ENCODE measurements at places on chromosomes 6 and 20.

DNA sequence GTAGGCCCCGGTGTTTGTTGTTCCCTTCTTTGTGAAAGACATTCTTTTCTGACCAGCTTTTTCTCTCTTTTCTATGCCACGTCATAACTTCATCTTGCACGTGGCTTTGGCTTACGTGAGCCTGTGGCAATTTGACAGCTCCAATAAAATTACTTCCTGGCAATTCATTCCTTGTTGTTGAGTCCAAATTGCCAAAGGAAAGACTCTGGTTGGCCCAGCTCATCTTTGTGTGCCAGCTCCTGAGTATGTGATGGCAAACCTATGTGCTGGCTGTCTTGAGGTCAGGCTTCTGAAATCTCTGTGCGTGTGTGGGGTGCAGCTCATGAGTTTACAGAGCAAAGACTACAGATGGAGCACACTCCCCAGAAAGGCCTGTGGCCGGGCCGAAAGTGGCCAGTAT, 272.5 kb upstream of the SGK1 start:
- DNase-seq, result no peak

DNA sequence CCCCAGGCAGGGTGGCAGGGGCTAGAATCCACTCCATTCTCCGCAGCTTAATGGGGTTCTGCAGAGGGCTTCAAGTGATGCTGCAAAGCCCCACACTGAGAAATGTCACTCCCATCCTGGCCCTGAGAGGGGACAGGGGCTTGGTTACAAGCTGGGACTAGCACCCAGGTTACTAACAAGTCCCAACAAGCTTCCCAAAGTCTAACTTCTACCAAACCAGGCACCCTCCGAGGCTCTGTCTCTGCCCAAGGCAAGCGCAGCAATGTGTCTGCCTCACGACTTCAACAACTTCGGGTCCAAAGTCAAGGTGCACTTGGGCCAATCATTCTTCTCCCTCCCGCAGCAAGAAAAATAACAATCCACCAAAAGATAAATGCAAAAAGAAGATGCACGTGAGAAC, 45.6 kb downstream of the NFATC2 start:
- no peak for DNase-seq

GRCh38 chr6:133288662-133289061, 47.5 kb downstream of the EYA4 start:
- DNase-seq, result no peak

DNA sequence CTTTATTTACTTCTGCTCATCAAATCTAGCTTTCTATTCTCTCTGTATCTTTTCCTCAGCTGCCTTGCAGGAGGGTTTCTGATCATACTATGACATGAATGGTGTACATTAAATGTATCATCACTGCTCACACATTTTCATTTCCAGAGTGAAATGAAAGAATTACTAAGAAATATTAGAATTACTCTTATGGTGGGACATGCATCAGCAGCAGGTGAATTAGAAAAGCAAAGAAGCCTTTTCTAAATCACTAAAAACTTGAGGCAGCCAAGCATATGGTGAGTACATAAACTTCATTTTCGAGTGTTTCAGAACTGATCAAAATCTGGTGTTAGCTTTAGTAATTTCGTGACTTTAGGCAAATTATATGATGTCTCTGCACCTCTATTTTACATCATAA, 23.6 kb downstream of the IL17A start:
- no peak for DNase-seq

- DNase-seq, result no peak
Observed at GRCh38 chr6:63533026-63533425, 39.3 kb upstream of the LOC128125822 start.

GRCh38 chr6:110814102-110815014, 911 bp downstream of the CDK19 start:
- peak; percentile 84 for DNase-seq

DNA sequence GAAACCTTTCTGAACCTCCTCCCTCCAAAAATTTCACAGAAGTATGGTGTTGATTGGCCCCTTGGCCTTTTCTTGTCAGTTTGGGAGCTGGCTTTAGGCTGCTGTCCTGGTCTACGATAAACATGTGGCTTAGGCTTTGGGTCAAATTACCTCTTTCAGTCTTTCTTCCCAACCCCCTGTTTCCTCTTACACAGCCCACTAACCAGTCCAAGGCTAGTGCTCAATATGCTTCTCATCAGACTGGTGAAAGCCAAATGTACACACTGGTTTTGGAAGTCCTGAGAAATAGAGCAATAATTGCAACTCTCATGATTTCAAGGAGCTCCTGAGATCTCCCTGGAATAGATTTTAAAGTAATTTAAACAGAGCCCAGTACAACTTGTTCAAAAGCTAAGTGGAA, 933.7 kb upstream of the GJE1 start:
- no peak for DNase-seq

- DNase-seq, result no peak
Observed at GRCh38 chr20:24465159-24465558, 4.3 kb upstream of the SYNDIG1 start.

- no peak for DNase-seq
Observed at GRCh38 chr20:62339647-62340062, 27.5 kb downstream of the LAMA5 start.

DNA sequence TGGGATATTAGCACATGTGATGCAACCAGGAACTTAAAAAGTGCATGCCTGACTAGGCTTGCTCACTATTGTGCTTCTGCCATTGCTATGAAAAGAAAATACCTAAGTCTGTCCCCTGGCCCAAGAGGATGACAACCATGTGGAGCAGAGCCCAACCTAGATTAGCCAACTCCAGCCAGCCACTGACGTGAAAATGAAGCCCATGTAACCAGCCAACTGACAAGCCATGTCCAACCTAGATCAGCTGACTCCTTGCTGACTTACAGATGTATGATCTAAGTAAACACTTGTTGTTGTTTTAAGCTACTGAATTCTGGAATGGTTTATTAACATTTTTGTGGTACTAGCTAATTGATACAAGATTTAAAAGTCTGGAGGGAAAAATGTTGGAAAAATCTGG, 47.5 kb downstream of the PIGU start:
- DNase-seq, result no peak

DNA sequence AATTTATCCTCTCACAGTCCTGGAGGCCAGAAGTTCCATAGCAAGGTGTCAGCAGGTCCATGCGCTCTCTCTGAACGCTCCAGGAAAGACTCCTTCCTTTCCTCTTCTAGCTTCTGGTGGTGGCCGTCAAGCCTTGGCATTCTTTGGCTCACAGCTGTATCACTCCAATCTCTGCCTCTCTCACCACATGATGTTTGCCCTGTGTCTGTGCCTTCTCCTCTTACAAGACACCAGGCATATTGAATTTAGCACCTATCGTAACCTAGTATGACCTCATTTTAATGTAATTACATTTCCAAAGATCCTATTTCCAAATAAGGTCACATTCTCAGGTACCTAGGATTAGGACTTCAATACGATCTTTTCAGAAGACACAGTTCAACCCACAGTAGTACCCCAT, 428.5 kb downstream of the CD83 start:
- no peak for DNase-seq

DNA sequence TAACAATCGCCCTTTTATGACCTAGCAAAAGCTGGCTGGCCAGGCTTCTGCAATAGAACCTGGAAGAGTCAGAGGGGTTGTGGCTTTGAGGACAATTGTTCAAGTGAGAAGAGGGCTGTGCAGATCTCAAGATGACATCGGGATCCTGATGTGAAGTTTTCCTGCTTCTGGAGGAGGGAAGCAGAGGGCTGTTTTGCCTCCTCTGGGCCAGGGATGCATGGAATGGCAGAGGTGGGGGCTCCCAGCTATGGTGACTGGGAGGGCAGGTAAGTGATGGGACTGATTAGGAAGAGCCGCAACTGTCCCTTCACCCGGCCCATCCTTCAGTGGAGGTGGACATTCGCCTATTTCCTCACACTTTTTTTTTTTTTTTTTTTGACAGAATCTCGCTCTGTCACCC, 43.4 kb upstream of the BLCAP start:
- DNase-seq, result no peak

- peak; percentile 47 for DNase-seq
Observed at GRCh38 chr6:70673601-70674000, 5.9 kb downstream of the SMAP1 start.

DNA sequence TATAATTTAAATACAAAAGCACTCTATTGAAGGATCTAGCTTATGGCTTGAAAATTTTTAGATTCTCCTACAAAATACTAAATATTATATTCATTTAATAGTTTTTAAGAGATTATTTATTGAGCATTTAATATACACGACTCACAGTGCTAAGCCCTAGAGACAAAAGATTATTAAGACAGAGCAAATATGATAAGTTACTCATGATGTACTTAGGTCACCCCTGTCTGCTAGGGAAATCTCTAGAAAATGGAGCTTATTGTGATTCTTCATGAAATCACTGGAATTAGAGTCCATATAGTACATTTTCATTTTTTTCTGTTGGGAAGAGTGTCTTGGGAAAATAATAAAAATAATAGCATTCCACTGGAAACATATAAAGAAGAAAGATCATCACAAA, 37.8 kb downstream of the BEND6 start:
- DNase-seq, result no peak

DNA sequence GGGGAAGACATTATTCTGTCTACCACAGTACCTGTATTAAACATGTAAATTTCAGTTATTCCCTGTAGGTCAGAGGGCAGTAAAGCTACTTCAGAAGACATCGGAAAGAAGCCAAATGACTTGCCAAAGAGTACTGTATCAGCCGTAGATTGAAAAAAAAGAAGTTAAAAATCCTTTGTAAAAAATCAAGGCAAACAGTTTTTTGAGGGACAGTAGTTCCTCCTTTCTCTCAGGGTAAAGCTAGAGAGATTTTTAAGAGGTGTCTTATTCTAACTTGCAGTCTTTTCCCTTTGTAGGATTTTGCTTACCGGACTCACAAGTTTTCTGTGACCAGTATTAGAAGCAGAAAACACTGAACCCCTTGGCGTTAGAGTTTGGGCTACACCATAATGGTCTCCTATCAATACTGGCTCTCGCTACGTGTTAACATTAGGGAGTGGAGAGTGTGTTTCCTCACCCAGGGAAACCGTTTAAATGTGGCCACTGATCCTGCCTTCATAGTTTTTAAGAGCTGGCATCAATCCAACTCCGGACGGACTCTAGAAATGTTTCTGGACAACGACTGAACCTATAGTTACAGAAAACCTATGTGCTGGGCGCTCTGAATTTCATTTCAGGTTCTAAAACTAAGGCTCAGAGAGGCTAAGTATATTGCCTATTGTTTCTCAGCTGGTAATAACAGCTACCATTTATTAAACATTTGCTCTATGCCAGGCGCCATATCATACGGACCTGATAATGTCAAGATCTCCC, 1.3 kb upstream of the ASXL1 start:
- DNase-seq, result peak; percentile 43

- DNase-seq, result no peak
Observed at GRCh38 chr20:56809668-56810067, 180.6 kb downstream of the TFAP2C start.

GRCh38 chr6:34657307-34657978, 39.1 kb downstream of the ILRUN start:
- DNase-seq, result peak; percentile 55

DNA sequence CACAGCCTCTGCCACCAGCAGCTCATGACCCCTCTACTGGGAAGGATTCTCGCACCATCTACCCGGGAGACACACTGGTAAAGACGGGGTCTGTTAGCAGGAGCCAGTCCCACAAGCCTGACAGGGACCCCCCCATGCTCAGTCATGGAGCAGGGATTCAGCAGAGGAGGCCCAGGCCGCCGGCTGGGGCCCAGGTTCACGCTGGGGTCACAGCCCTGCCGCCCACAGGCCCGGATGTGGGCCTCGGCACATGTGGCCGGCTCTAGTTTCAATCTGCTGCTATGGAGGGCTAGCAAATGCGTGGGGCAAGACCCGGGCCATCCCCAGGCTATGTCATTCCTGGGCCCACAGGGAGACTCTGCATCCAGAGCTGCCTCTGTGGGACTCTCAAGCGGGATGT, 25.1 kb downstream of the PXDC1 start:
- DNase-seq, result no peak

DNA sequence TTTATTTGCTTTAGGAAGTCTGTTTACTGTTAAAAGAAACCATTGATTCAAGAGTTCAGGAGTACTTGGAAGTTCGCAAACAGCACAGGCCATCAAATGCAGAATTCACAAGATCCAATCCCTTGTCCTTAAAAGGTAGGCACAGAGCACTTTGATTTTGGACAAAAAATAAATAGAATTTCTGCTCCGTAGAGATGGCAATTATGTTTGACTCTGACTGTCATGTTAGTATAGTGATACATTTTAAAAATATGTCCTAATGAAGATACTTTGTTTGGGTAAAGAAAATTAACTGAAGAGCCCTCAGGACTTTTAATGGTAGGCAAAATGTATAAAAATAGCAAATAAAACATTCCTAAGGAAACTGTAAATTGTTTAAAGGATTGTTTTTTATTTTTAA, 113.1 kb downstream of the JAG1 start:
- no peak for DNase-seq

- DNase-seq, result peak; percentile 47
Observed at GRCh38 chr6:35581633-35582032, 68.9 kb upstream of the TULP1 start.

DNA sequence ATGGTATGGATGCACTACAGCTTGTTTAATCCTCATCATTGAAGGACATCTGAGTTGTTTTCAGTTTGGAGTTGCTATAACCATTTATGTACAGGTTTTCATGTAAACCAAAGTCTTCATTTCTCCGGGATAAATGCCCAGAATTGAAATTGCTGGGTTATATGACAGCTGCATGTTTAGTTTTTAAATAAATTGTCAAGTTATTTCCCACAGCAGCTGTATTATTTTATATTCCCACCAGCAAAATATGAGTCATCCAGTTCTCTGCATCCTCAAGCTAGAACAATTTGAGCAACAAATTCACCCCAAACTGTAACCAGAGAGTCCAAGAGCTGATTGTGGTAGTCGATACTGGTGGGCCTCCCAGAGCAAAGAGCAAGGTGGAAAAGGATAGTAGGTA, 161.0 kb upstream of the PRND start:
- no peak for DNase-seq

- no peak for DNase-seq
Observed at GRCh38 chr20:18999086-18999485, 185.5 kb downstream of the SCP2D1 start.

GRCh38 chr6:132443206-132443605, 41.9 kb upstream of the MOXD1 start:
- DNase-seq, result no peak

DNA sequence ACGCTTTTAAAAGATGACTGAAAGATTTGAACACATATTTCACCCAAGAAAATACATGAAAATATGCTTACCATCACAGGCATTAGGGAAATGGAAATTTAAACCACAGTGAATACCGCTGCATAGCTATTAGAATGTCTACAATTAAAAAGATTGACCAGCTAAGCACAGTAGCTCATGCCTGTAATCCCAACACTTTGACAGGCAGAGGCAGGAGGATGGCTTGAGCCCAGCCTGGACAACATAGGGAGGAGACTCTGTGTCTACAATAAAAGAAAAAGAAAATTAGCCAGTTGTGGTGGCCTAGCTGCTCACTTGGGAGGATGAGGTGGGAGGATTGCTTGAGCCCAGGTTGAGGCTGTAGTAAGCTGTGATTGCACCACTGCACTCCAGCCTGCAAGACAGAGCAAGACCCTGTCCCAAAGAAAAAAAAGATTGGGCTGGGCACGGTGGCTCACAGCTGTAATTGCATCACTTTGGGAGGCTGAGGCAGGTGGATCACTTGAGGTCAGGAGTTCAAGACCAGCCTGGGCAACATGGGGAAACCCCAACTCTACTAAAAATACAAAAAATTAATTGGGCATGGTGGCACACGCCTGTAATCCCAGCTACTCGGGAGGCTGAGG, 163.7 kb upstream of the AKAP12 start:
- no peak for DNase-seq

- no peak for DNase-seq
Observed at GRCh38 chr6:127078669-127079068, 39.8 kb upstream of the RSPO3 start.

Data from hematopoietic multipotent progenitor cell treated with erythropoietin and hydrocortisone succinate and interleukin-3 and kit ligand, for 4 days (in vitro differentiated cells).